ENCODE measurements at places on chromosomes 7 and 10. TPM values are rescaled to one million over a fixed set of nuclear protein-coding genes. Genes with fewer than 3 reads are reported as not detected.

GRCh38 chr10:1141261-1141660 lies 85.1 kb downstream of the WDR37 start:
- no peak overlapping the region for H3K27ac ChIP-seq
- no peaks in the 10 kb centered on the region for H3K4me1 ChIP-seq
- no peaks in the 10 kb centered on the region for H3K36me3 ChIP-seq
- H3K27me3 ChIP-seq: peaks cover 49% of the 10 kb centered on the region

GRCh38 chr10:84339025-84339424 lies 10.6 kb downstream of the CCSER2 start:
- H3K27me3 ChIP-seq: no peaks in the 10 kb centered on the region
- peaks cover 34% of the 10 kb centered on the region for H3K36me3 ChIP-seq
- no peak for DNase-seq
- H3K27ac ChIP-seq: no peak overlapping the region
- H3K4me3 ChIP-seq: no peak overlapping the region
- peaks cover 51% of the 10 kb centered on the region for H3K4me1 ChIP-seq

GRCh38 chr7:151423936-151424335 lies 14.1 kb upstream of the WDR86 start:
- no peak overlapping the region for H3K4me3 ChIP-seq
- peaks cover 13% of the 10 kb centered on the region for H3K4me1 ChIP-seq
- H3K27me3 ChIP-seq: peaks cover 19% of the 10 kb centered on the region
- no peak overlapping the region for H3K27ac ChIP-seq
- DNase-seq: no peak
- peaks cover 2% of the 10 kb centered on the region for H3K36me3 ChIP-seq

DNA sequence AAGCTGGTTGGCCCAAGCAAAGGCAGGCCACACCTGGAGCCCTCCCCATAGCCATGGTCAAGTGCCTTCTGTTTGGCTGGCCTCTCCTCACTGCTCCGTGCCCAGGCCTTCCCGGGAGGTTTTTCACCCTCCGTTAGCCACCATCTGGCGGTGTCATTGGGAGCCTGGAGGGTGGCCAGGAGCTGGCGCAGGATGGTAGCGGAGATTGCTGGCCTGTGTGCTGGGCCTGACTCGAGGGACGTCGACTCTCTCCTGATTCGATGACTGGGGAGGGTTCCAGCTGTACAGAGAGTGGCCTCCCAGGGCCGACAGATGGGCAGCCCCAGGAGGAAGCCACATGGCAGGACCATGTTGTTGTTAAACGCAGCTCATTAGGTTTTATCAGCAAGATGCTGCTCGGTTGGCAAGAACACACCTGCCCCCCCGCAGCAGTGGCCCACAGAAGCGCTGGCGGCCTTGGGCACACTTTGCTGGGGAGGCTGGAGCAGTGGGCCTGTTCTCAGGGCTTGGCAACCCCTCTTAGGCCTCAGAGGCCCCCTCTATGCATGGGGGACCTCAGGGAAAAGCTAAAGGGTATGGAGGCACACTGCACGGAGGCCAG lies 64.0 kb upstream of the CACUL1 start:
- H3K27me3 ChIP-seq: no peaks in the 10 kb centered on the region
- no peaks in the 10 kb centered on the region for H3K4me1 ChIP-seq
- H3K27ac ChIP-seq: no peak overlapping the region
- H3K4me3 ChIP-seq: no peak overlapping the region
- H3K36me3 ChIP-seq: no peaks in the 10 kb centered on the region
- no peak for DNase-seq

The ABCA13 gene
- 0.19 TPM for total RNA-seq

All from activated CD4-positive, alpha-beta T cell treated with anti-CD3 and anti-CD28 coated beads, Interleukin-2, amount 10 ng/mL, durations not matched to agents 7 days and 5 days (primary cell).